ENCODE measurements at places on chromosomes 3 and 15. TPM values are rescaled to one million over a fixed set of nuclear protein-coding genes. Genes with fewer than 3 reads are reported as not detected.

The HACL1 gene
- total RNA-seq = 29.9 TPM

The ANKRD34C gene
- not detected for total RNA-seq

The ECE2 gene
- not detected for total RNA-seq

The IL17RE gene
- total RNA-seq = 0.33 TPM

The SLC6A1 gene
- total RNA-seq = not detected

The SEMA7A gene
- total RNA-seq = 0.76 TPM

The GPD1L gene
- 9.5 TPM for total RNA-seq

The TUSC7 gene
- total RNA-seq = not detected

The CACNA1D gene
- total RNA-seq = not detected

The CNTN4 gene
- 0.33 TPM for total RNA-seq

The CRYGS gene
- total RNA-seq = 1.3 TPM

The FETUB gene
- not detected for total RNA-seq

The ROBO2 gene
- under 0.01 TPM for total RNA-seq
